ENCODE measurements at places on chromosomes 13 and 19.

GRCh38 chr19:39038098-39038497, 5.7 kb upstream of the FBXO27 start:
- DNase-seq: peak; percentile 16

DNA sequence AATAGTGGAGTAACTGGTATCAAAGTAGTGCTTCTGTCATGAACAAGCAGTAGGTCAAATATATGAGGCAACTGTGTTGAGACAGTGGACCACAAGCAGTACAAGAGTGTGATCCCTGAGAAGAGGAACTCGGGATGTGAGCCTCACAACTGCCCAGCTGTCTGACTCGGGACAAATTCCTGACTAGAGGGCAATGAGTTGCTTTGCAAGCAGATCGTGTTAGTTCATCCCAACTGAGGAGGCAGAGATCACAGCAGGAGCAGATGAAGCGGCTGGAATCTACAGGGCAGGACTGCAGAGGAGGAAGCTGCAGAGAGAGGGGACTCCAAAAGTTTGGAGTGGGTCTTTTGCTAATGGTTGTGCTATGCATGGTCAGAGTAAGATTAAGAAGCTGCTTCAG, 741.1 kb downstream of the DIAPH3 start:
- no peak for DNase-seq

GRCh38 chr13:42924344-42924743, 67.7 kb downstream of the EPSTI1 start:
- DNase-seq: no peak

- DNase-seq: no peak
Observed at GRCh38 chr13:95155093-95155492, 146.2 kb downstream of the ABCC4 start.

DNA sequence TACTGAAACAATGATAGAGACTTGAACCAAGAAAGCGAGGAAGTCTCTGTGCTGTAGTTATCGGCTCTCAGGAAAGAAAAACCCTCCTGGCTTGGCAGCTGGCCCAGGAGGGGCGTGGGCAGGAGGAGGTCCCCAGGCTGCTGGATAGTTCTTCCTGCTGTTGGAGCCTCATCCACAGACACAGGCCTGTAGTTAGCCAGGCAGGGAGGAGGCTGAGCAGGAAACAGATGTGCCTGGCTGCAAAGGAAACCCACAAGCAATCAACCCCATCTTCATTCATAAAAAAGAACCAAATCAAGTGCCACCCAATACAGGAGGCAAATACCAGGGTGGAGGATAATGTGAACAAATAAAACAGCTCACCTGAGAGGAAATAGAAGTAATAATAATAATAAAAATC, 86.2 kb downstream of the IRS2 start:
- peak; percentile 77 for DNase-seq

- peak; percentile 24 for DNase-seq
Observed at GRCh38 chr13:20231839-20232555, at the start of gene GJB6. Gene GJB6, minus strand, starts transcription at chr13:20232319. Its CDS starts 8,839 bp downstream, at chr13:20223480.

DNA sequence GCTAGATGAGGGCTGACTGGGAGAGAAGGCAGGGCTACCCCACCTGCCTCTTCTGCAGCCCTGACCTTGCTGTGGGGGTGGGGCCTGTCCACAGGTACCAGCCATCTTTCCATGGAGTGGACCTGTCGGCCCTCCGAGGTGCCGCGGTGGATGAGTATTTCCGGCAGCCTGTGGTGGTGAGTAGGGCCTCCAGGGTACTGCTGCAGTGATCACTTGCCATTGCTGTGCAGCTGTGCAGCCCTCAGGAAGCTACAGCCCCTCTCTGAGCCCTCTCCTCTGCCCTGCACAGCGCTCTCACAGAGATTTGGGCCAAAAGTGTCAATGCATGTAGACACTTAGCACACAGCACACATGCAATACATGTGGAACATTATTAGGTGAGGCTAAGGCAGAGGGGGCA, 11.8 kb downstream of the YIPF2 start:
- DNase-seq: no peak

GRCh38 chr19:6279620-6279930, 200 bp downstream of the MLLT1 start:
- DNase-seq: no peak

GRCh38 chr13:99299920-99300341, 7.3 kb downstream of the GPR183 start:
- DNase-seq: no peak

- no peak for DNase-seq
Observed at GRCh38 chr19:16376649-16377048, 52.0 kb downstream of the KLF2 start.

DNA sequence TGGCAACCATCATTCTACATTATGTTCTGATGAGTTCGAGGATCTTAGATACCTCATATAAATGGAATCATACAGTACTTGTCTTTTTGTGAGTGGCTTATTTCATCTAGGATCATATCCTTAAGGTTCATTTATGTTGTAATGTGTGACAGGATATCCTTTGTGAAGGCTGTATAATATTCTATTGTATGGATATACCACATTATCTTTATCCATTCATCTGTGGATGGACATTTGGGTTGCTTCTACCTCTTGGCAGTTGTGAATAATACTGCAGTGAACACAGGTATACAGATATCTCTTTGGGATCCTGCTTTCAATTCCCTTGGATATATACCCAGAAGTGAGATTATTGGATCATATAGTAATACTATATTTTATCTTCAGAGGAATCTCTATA, 33.2 kb upstream of the RFC3 start:
- no peak for DNase-seq

- DNase-seq: no peak
Observed at GRCh38 chr13:51523082-51523518, 61.2 kb upstream of the WDFY2 start.

DNA sequence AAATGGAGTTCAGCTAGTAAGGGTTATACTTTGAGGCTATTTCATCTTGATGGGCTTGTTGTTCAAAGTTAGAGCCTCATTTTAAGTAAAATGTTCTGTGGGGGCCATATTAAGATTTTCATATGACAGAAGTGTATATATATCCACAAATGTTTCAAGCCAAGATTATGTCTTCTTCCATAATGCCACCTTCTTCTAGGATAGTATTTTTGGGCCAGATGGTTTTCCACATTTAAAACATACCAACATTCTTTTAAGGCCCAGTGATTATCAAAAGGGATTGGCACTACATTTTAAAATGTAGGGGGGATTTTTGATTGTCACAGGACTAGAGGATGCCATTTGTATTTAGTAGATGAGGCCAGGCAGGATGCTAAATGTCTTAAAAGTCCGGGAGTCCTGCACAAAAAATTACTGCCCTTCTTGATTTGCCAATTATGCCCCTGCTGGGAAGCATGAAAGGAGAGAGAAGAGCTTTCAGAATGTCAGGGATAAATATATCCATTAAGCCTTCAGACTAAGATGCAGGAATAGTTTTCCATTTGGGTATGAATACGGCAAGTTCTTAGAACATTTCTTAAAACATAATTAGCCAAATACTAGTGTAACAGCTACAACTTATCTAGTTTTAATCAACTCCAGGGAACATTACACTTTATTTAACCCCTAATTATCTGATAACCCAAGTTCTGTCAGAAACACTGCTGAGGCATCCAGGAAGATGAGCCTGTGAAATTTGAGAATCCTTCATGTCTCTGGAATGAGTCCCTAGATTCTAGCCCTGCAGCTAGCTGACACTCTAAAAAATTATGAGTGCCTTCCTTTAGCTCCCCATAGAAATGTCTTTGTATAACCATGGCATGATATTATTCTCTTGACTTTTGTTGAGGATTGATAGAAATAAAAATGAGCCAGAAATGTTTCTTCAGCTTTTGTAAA, 34.0 kb downstream of the ITM2B start:
- no peak for DNase-seq

GRCh38 chr13:26971990-26972887, 199.4 kb downstream of the USP12 start:
- DNase-seq: peak; percentile 97

- DNase-seq: no peak
Observed at GRCh38 chr13:66714795-66715194, 515.3 kb downstream of the PCDH9 start.

DNA sequence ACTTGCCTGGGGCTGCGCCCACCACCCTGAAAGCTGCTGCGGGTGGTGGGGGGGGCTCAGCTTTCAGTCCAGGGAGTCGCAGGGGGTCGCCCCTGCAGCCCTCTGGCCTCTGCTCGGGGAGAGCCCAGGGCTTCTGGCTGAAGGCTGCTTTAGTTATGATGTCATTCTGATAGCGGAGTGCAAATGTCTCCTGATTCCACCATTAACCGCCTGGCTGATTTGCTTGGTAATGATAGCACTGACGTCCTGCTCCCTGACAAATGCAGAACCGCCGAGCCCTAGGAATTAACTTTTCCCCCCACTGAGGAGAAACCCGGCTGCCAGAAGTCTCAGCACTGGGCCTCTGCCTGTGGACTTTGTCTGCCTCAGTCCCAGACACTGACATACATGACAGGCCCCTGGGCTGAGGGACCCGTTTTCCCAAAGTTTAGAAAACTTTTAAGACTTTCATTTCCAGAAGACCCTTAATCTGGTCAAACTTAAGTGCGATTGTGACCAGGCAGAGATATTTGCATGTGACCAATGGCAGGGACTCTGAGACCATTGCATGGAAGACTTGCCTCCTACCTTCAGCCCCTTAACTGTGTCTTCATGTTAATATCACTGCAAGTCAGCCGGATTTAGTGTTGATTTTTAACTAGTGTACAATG, 142.5 kb upstream of the ZNF536 start:
- DNase-seq: peak; percentile 16

- peak; percentile 67 for DNase-seq
Observed at GRCh38 chr19:45798995-45799517, 6.4 kb upstream of the DMWD start.

GRCh38 chr13:85557691-85558467, 241.3 kb downstream of the SLITRK6 start:
- DNase-seq: peak; percentile 31

DNA sequence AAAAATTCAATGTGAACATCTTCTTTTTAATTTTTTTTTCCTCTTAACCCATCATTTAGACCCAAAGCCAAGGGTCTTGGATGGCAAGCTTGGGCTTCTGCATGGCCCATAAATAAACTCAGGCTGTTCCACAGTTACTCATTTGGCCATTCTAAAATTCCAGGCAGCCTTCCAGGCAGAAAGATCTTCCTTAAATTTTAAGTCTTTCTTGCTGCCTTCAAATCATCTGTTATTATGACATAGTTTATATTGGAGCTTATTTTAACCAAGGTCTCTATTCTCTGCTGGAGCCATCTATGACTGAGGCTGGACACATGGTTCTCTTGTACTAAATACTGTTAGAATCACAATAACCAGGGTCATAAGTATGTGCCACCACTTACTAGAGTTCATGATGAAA, 317.3 kb upstream of the MAB21L1 start:
- no peak for DNase-seq

- no peak for DNase-seq
Observed at GRCh38 chr13:33280923-33281322, 4.6 kb downstream of the STARD13 start.

DNA sequence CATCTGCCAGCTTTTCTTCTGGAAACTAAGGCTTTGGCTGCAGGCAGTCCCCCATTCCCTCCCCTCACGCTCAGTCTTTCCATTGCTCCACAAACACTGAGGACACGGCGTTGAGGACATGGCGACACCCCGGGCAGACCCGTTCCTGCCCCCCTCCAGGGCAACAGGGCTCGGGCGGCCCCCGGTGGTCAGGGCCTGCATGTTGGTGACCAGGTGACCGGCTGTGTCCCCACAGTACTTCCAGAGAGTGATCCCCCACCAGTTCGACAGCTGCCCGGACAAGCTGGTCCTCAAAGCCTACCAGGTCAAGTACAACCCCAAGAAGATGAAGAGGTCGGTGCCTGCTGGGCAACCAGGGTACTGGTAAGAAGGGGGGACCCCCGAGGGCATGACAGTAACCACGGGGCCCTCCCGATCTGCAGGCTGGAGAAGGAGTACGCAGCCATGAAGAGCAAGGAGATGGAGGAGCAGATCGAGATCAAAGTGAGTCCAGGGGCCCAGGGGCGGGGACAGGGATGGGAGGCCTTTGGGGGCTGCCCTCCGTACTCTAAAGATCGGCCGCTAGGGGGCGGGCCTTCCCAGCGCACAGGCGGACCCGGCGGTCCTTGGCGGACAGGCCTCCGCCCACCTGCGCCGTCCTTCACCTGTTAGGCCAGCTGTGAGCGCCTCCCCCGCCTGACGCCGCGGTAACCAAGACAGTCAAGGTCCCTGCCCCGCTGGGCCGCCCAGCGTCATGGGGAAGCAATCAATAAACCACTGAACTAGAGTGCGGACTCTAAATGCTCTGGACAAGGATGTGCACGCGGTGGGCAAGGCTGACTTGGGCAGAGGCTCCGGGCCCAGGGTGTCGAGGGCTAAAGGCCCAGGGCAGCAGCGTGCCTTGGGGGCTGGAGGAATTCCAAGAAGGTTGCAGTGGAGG, 21.1 kb downstream of the PRR36 start:
- peak; percentile 39 for DNase-seq

- DNase-seq: no peak
Observed at GRCh38 chr13:77981281-77981881, 62.8 kb upstream of the EDNRB start.

DNA sequence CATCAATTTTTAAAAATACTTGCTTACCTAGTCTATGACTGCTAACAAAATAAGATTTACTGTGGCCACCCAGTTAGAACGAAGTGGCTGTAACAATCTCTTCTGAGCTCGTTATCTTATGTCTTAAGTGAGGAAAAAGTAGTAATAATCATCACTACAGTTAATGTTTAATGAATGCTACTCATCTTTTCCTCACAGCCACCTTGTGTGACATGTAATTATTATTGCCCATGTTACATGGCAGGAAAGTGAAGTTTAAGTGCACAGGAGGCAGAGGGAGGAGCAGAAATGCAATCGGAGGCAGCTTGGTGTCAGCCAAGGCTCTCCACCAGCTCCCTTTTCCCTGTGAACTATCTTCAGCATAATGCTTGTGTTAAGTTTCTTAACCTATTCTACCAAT, 260.3 kb downstream of the B3GLCT start:
- no peak for DNase-seq

DNA sequence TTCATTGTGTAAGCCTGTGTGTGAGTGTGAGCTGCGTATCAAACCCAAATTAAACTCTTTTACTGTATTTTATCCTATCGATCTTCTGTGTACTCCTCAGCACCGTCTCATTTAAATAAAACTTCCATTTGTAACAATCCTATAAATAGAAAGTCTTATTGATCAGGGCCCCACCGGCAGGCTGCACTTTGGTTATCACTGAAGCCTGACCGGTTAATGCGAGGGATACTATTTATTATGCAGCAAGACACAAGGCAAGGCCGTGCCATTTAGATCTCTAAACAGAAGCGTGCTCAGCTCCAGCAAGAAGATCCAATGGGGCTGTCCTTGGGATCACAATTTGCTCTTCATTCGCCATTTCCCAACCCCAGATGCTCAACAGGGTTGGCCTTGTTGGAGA, 252.6 kb upstream of the TSHZ3 start:
- no peak for DNase-seq

- no peak for DNase-seq
Observed at GRCh38 chr19:32324631-32325285, 20.7 kb upstream of the ZNF507 start.

GRCh38 chr13:50711131-50711815, 132.2 kb downstream of the DLEU7 start:
- no peak for DNase-seq
